Stimulated activated CD8-positive, alpha-beta memory T cell treated with anti-CD3 and anti-CD28 coated beads, Interleukin-12 subunit alpha, Interleukin-12 subunit beta, amount 100 ng/mL, for 1 hour (primary cell): ENCODE measurements at places on chromosomes 7 and 10.

DNA sequence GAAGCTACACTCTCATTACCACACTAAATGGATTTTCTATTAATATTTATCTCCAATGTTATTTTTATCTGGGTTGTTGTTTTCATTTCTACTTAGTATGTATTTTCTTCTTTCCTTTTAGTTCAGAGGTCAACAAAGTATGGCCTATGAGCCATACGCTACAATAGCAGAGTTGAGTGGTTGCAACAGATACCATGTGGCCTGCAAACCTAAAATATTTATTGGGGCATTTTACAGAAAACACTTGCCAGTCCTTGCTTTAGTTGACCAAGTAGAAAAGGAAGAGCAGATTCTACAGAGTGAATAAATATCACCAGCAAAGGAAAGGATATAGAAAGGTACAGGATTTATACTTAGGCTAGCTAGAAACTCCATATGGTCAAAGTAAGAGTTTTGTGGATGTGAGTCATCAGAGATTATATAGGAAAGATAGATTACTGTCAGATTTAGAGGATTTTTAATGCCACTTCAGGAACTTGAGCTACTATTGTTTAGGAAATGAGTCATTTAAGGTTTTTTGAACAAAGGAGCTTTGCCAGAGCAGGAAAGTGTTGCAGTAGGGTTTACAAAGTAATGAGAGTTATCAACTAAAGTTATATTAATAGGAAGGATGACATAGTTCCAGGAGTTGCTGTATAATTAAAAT, 323.3 kb upstream of the KAT6B start:
- DNase-seq, result no peak

DNA sequence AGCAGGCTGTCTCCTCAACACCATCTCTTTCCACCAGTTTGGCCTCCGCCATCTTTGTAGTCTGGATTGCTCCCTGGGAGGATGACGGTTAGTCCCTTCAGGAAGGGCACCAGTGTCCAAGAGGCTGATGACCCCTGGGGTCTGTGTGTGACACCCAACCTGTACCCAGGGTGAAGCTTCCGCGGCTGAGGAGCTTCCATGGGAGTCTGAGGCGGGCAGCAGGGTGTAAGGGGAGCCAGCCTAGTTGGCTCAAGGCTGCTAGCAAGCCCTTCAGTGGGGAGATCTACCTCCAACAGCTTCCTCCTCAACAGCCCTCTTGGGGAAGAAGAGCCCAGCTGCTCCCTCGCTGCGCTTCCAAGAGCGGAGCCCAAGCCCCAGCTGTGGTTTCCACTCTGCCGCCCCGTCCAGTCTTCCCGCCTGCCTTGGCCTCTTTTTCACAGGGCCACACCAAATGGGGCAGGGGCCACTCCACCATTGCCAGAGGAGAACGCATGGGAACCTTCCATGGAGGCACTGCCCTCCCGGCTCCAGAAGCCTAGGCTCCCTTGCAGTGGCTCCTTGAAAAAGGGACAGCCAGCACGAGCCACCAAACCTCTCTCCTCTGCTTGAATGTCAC, 57.4 kb downstream of the TMEM209 start:
- DNase-seq, result no peak

- peak; percentile 40 for DNase-seq
Measured at GRCh38 chr7:28853834-28854749, 104.0 kb downstream of the TRIL start.

DNA sequence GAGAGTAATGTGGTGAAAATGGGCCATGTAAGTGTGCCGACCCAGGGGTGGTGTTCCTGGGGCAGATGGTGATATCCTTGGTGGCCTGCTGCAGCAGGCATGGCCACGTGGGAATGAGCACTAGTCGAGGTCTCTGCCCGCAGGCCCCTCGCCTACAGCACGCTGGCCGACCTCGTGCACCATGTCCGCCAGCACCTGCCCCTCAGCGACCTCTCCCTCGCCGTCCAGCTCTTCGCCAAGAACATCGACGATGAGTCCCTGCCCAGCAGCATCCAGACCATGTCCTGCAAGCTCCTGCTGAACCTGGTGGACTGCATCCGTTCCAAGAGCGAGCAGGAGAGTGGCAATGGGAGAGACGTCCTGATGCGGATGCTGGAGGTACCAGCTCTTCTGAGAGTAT, 30.3 kb downstream of the TRRAP start:
- DNase-seq, result no peak

GRCh38 chr10:130801784-130802183, 509.7 kb downstream of the TCERG1L start:
- no peak for DNase-seq

GRCh38 chr7:46478046-46478445, 557.0 kb upstream of the IGFBP3 start:
- DNase-seq, result no peak

GRCh38 chr7:46512891-46513413, 591.9 kb upstream of the IGFBP3 start:
- DNase-seq, result no peak

GRCh38 chr10:124588736-124589490, 127.3 kb downstream of the LHPP start:
- no peak for DNase-seq

GRCh38 chr10:86715836-86716235, 40.6 kb upstream of the BMPR1A start:
- DNase-seq, result no peak

- DNase-seq, result no peak
Measured at GRCh38 chr7:23026164-23026563, 12.2 kb upstream of the HYCC1 start.
